Iris pigment epithelial cell (primary cell): ENCODE measurements at places on chromosomes 6 and 20.
A peak's percentile ranks its signal among the peaks of the same experiment; 100 is the strongest.

DNA sequence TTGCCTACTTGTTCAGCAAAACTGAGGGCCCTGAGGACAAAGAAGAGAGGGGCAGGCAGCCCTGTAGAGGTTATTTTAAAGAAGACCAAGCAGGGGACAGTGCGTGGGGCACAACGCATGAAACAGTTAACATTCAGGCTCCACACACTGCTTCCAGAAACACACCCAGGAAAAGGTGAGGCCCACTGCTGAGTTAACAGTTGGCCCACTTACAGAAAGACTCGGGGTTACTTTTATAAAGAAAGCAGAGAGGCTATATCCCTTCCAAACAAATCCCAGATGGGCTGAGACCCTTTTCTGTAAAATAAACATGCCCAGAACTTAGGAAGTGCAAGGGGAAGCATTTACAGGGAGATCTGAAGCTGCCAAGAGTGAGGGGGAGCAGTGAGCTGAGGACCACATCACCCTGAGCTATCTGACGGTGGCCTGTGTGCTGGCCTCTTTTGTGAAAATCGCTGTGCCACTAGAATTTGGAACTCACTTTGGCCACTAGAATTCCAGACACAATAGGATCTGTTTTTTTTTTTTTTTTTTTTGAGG lies 49.8 kb upstream of the SSTR4 start:
- no peak for DNase-seq

DNA sequence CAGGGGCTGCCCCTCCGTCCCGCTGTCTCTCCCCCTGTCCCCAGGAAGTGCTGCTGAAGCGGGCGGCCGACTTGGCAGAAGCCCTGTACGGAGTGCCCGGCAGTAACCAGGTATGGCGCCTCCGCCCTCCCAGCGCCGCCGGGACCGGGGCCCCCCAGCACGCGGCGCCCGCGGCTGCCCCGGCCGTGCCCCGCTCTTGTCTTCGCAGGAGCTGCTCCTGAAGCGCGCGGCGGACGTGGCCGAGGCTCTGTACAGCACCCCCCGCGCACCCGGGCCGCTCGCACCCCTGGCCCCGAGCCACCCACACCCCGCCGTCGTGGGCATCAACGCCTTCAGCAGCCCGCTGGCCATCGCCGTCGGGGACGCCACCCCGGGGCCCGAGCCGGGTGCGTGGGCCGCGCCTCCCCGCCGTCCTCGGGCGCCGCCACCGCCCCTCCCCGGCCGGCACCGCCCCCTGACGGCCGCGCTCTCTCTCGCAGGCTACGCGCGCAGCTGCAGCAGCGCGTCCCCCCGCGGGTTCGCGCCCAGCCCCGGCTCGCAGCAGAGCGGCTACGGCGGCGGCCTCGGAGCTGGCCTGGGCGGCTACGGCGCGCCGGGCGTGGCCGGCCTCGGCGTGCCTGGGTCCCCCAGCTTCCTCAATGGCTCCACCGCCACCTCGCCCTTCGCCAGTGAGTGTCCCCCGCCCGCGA lies 48.4 kb downstream of the CPXM1 start:
- peak; percentile 13 for DNase-seq

GRCh38 chr6:27503436-27504030 lies 30.6 kb upstream of the ZNF184 start:
- DNase-seq = peak; percentile 68

DNA sequence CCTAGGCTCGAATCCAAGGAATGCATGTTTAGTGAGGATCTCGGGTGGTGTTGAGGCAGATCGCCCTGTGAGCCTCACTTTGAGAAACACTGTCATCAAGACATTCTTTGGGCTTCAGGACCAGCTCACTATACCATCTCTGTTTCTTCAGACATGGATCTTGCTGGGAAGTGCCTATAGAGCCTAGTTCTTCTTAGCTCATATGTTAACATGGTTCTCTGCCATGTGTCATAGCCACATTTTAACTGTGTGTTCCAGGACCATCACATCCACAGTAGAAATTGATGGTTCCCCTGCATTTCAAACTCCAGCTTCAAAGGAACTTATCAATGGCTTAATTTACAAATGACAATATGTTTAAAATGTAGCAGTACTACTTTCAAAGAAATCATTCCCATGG lies 57.4 kb downstream of the NOX3 start:
- no peak for DNase-seq

GRCh38 chr6:111110036-111110435 lies 22.7 kb downstream of the SLC16A10 start:
- DNase-seq = no peak

GRCh38 chr6:13507306-13507860 lies 20.0 kb upstream of the GFOD1 start:
- DNase-seq = no peak

- no peak for DNase-seq
These were observed 14.9 kb downstream of the RIOK1 start for GRCh38 chr6:7404546-7404945.

- no peak for DNase-seq
These were observed 32.6 kb downstream of the HDGFL1 start for GRCh38 chr6:22601984-22602383.

DNA sequence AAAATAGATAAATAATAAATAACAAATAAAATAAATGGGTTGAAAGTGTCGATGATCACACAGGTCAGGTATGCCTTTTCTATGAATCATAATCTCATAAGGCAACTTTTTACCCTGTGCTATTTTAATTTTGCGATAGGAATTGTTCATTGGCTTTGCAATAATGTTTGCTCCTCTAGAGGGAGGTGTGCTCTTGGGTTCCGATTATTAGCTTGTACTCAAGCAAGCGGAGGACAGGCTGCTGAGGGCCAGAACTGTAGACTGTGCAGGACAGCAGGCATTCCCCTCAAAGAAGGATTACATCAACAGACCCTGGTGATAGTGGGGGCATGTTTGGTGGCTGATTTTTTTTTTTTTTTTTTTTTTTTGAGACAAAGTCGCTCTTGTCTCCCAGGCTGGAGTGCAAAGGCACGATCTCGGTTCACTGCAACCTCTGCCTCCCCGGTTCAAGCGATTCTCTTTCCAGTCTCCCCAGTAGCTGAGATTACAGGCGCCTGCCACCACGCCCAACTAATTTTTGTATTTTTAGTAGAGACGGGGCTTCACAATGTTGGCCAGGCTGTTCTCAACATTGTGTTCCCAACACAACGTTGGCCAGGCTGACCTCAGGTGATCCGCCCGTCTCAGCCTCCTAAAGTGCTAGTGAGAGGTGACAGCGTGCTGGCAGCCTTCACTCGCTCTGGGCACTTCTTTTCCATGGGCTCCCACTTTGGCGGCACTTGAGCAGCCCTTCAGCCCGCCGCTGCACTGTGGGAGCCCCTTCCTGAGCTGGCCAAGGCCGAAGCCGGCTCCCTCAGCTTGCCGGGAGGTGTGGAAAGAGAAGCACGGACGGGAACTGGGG lies 35.6 kb downstream of the RIOK1 start:
- DNase-seq = peak; percentile 31

GRCh38 chr6:108285381-108285780 lies 9.5 kb upstream of the AFG1L start:
- no peak for DNase-seq

DNA sequence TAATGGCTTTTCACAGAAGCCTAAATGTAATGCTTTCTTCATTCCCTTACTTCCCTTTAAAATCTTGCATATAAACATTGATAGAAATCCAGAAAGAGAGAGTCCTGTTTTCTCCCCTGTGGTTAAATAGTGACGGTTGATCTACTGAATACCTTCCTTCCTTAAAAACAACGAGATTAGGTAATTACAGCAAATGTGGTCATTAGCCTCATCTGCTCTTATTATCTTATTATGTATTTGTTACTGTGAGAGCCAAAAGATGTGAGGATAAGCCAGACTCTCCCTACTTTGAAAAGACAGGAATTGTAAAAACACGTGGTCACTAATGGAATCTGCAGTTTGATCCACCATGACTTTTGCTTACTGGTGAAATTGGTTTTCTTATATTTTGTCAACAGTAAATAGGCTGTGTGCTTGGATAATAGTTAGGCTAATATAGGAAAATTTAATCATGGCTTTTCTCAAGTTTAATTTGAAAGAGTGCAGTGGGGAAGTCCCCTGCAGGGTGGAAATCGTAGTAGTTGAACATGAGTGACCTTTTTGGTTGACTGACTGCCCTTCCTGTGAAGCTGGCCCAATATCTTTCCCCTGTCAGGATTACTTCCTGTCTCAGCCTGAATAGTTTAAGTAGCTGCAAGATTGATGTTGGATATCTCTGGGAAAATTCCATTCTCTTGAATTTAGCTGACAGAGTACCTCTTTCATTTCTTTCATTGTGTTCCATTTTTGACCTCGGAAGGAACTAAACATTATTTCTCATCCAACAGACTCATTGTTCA lies 62.8 kb downstream of the JARID2 start:
- DNase-seq = no peak

DNA sequence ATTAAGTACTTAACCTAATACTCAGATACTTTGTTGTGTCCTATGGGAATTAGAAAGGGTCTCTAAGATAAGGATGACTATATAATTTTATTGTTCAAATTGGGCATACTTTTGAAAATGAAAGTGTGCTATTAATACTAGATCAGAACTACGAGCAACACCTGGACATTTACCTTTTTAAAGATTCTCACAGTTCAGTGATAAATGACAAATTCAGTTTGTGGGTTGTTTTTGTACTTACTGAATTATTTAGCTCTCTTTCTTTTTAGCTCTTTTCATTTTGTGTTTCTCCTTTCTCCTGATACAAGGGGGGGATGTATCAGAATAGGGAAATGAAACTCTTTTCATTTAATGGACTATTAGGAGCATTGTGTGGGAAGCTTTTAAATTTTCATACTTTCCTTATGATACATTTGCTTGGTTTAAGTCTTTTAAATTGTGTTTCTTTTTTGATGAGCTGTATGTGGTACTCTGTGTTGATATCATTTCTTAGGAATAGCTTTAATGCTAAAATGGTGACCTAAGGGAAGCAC lies 47.5 kb downstream of the PHF3 start:
- DNase-seq = no peak

- no peak for DNase-seq
These were observed 212.2 kb downstream of the ARHGAP18 start for GRCh38 chr6:129497481-129498441.

DNA sequence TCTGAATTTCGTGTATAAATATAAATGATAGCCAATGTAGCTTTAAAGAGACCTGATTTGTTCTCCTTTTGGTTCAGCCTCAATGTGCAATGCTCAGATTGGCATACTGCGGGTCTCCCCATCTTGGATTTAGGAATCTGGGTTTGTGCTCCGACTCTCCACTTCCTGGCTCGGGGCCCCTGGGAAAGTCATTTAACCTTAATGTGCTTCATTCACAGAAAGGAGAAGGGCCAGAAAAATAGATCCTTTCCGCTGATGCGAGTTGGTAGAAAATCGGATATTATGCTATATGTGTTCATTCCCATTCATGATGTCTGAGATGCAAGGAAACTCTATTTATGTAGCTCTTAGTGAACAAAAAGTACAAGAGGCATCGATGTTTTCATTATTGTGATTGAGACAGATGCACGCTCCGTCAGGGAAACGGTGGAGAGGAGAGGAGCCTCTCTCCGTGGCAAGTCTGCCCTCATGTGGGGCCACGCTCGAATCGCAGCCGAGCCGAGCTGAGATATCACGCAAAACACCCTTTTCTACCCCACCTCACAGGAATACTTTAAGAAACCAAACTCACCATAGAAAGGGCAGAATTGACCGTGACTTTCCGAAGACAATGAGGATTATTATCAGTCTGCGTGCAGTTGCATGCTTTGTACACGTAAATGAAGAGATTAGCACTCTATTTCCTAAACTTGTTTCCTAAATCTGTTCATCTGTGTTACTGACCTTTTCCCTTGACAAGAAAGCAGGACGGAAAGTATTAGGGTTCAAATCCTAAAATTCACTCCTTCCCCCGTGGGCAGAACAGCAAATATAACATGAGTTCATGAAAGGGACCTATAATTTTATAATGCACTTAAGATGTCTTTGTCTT lies 136.6 kb downstream of the COL9A1 start:
- DNase-seq = peak; percentile 57

GRCh38 chr20:3470627-3471396 lies at the start of gene ATRN:
Gene ATRN (plus strand): TSS chr20:3471018. CDS start chr20:3471108, 90 bp downstream.
- DNase-seq = peak; percentile 93

GRCh38 chr6:165708985-165709576 lies 46.0 kb upstream of the PDE10A start:
- DNase-seq = no peak

GRCh38 chr20:1375515-1375914 lies 17.3 kb downstream of the FKBP1A start:
- peak; percentile 87 for DNase-seq

DNA sequence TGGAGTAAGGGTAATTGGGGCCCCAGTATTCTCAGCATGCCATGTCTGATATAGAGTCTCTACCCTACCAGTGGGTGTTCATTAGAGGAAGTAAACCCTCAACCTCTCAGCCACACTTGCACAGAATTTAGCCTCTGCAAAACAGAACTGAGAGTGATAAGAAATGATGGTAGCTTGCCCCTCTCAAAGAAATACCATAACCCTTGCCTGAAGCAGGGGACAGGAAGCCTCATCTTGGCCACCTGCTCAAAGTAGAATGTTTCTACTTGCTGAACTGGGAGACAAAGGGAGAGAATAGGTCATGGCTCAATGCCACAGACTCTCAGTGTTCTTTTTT lies 33.7 kb downstream of the SPTLC3 start:
- DNase-seq = no peak

DNA sequence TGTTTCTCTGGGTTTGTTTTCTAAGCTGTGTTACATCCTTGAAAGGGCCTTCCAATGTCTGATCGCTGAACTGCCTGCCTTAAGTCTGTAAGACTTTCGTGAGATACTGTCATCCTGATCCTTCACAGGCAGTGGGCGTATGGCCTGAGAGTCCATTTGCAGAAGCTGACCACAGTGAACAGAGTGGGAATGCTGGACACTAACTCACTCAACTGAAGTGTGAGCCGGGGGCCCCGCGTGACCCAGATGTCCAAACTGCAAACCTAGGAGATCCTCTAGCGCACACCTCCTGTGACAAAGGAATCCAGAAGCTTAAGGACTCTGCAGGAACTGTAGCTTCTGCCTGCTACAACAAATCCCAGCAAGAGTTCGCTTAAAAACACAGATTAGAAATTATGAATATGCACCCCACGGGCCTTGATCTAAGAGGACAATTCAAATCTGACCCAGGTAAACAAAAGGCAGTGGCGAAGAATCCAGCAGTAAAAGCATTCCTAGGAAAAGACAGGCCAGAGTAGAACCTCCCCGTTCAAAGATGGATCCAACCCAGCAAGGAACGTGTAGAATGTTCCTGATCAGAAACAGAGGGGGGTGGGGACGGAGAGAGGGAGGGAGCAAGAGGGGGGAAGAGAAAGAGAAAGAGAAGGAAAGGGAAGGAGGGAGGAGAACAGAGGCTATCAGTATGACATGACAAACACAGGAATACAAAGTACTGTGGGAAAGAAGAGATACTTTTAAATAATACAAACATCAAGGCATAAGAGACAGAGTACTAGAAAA lies 135.0 kb upstream of the AFDN start:
- no peak for DNase-seq

GRCh38 chr6:149727793-149728498 lies 10.0 kb upstream of the LATS1 start:
- DNase-seq = no peak

DNA sequence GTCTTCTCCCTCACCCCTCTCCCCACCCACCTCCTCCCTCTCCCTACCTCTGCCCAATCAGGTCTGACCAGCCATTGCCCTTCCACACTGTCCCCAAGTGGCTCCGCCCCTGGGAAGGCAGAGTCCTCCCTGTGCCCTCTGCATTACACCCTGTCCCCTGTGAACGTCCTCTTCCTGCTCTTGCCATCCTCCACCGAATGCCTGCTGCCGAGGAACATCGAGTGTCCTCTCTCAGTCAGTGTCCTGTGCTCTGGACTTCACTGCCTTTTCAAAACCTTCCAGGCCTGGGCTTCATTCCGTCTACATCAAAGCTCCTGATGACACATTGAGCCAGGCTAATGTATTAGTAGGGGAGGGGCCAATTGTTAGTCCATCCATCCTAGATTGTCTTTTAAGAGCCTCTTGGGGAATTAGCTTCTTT lies 3.3 kb upstream of the PACSIN1 start:
- DNase-seq = no peak
